ENCODE measurements at places on chromosomes 2 and 18. TPM values are rescaled to one million over a fixed set of nuclear protein-coding genes. Genes with fewer than 3 reads are reported as not detected.

Gene MC4R
- total RNA-seq = not detected

Gene C2orf68
- 26.4 TPM for total RNA-seq

Gene PPIL3
- total RNA-seq = 21.1 TPM

Gene PLB1
- total RNA-seq = 3.0 TPM

Gene EGR4
- total RNA-seq = not detected

Gene UGT1A3
- not detected for total RNA-seq

Gene REG1A
- not detected for total RNA-seq

Gene TGFA
- 1.0 TPM for total RNA-seq

Gene LIPG
- total RNA-seq = not detected

Gene CPO
- total RNA-seq = 0.73 TPM

Gene TNS1
- total RNA-seq = 705 TPM

Gene SCTR
- 0.41 TPM for total RNA-seq

Gene ZNF236
- total RNA-seq = 10.9 TPM

Gene VPS54
- 10.0 TPM for total RNA-seq

Gene TXNDC2
- total RNA-seq = not detected

Gene ATP6V1C2
- 1.9 TPM for total RNA-seq

Gene NIF3L1
- total RNA-seq = 17.1 TPM

Gene TLX2
- not detected for total RNA-seq

Gene IL1R2
- 1.3 TPM for total RNA-seq

Gene UGT1A10
- total RNA-seq = not detected

Gene MC5R
- not detected for total RNA-seq

Gene CCDC150
- 0.89 TPM for total RNA-seq

Gene TWIST2
- 2.6 TPM for total RNA-seq

Gene APOB
- total RNA-seq = 12.5 TPM

Gene ALLC
- total RNA-seq = not detected

Gene RASGRP3
- total RNA-seq = 55.7 TPM

Gene ARMC9
- 1.7 TPM for total RNA-seq

Gene HK2
- 5.4 TPM for total RNA-seq

Gene SLC35F6
- 20.3 TPM for total RNA-seq

Gene ESPNL
- total RNA-seq = not detected

Gene HJURP
- total RNA-seq = 0.41 TPM

Gene MAB21L4
- not detected for total RNA-seq

Gene RAB27B
- 0.08 TPM for total RNA-seq

Gene MRO
- 4.6 TPM for total RNA-seq

Gene GLI2
- 2.2 TPM for total RNA-seq

Gene GBX2
- not detected for total RNA-seq

Gene LYG1
- 0.57 TPM for total RNA-seq

Gene LPIN1
- 64.6 TPM for total RNA-seq

Gene SLC11A1
- total RNA-seq = 5.4 TPM

Gene HOXD8
- total RNA-seq = 0.16 TPM

Gene INPP5D
- total RNA-seq = 5.2 TPM

Gene RNU2-63P
- not detected for total RNA-seq

Gene TEX44
- not detected for total RNA-seq

Gene RAD51AP2
- 0.11 TPM for total RNA-seq

Gene ELOA2
- not detected for total RNA-seq

Gene SERPINE2
- total RNA-seq = 6.1 TPM

Gene CCDC68
- total RNA-seq = 3.9 TPM

Gene MARCHF4
- total RNA-seq = 0.08 TPM

Gene GFPT1
- total RNA-seq = 38.9 TPM

Gene PTPRN
- total RNA-seq = not detected

Gene SLC5A7
- 0.11 TPM for total RNA-seq

All from Right ventricle myocardium inferior (tissue), 1 donor.